GDM1 (cell line): ENCODE measurements at places on chromosomes 6 and 20.

- DNase-seq: no peak
These were observed 61.3 kb downstream of the BMP6 start for GRCh38 chr6:7787137-7787608.

GRCh38 chr20:9514072-9514460, 324 bp upstream of the LAMP5 start:
- DNase-seq: no peak

DNA sequence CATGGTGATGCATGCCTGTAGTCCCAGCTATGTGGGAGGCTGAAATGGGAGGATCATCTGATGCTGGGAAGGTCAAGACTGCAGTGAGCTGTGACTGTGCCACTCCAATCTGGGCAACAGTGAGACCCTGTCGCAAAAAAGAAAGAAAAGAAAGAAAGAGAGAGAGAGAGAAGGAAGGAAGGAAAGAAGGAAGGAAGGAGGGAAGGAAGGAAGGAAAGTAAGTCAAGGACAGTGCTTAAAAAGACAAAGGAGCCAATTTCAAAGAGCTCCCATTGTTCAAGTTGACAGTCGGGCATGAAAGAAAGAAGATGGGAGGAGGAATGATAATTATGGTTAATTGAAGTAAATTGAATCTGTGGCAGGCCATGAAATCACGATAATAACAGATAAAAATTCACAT, 16.2 kb downstream of the C6orf15 start:
- no peak for DNase-seq

DNA sequence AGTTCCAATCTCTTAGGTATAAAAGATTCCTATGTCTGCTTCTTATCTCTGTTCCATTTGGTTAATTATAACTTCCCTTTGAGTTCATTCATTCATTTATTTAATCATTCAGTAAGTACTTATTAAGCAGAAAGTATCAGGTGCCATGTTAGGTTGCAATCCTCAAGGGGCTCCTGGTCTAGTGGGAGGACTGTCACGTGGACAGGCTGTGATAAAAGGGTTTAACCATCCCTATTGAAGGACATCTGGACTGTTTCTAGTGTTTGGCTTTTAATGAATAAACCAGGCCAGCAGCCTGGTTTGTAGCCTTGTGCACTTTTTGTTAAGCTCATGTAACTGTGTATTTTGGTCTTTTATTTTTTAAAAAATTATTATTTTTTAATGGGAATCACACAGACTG, 162.1 kb upstream of the OGFRL1 start:
- DNase-seq: no peak

GRCh38 chr6:40722091-40722490, 134.9 kb upstream of the LRFN2 start:
- no peak for DNase-seq

DNA sequence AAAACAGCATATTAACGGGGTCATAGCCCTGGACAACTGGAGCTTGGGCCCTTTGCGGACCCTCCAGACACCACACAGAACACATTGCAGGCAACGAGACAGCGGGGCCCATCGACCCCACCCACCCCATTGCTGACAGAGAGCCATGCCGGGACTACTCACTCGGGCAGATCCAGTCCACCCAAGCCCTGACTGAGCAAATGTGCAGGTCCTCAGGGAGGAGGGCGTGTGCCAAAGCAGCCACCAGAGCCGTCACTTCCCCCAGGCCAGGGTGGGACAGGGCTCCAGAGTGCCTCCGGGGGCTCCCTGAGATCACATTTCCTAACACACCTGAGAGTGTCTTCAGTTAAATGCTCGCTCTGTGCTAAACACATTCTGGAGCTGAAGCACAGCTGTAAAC, 114.9 kb downstream of the CDH4 start:
- no peak for DNase-seq

GRCh38 chr6:6539036-6539435, 49.5 kb upstream of the LY86 start:
- DNase-seq: no peak

DNA sequence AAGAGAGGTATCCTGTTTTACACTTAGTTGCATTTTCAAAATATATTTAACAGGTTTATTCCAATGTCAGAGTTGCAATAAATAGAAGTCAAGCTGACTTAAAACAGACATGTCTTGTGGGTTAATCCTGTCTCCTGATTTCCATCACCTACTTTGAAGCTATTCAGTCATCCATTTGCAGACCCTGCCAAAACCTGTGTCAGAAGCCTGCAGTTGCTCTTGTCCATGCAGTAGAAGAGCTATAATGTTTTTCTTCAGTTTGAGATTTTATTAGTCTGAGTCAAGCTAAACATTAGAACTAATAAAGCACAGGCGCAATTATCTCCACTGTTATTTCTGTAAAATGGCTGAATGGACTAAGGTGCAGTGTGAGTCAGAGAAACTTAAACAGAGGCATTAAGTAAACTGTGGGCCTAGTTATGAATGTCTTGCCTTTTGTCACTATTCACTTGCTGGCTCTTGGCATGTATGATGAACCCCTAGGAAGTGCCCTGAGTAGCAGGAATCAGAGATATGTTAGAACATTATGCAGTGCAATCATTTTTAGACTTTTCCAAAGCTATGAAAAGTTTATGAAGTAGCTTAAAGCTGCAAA, 11.0 kb upstream of the HDGFL1 start:
- DNase-seq: no peak

DNA sequence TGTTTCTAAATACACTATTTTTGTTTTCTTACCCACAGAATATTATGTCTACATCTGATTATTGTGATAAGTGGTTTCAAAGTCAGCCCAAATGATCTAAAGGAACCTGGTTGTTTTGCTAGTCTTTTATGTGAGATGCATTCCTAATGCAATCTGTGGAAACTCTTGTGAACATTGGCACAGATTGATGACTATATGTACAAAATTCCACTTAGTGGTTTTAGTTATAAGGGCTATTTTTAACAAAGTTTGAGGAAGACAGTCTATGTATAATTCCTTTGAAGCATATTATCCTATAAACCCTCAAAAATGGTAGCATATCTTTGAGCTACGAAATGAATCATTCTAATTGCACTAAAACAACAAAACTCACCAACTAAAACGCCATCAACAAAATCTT, 140.9 kb downstream of the GRIK2 start:
- no peak for DNase-seq

DNA sequence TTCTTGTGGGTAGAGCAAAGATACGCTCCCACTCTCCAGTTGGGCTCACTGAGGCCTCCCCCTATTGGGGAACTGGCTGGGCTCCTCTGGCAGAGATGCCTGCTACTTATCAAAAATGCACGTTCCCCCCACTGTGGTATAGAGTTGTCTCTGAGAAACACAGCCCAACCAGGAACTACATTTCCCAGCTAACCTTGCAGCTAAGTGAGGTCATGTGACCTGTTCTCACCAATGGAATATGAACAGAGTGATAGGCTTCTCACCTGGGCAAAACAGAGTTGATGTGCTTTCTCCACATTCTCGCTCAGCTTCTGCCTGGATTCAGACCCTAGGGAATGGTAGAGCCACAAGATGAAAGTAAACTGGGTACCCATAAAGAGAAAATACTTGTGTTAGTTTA, 49.1 kb upstream of the PTPRT start:
- DNase-seq: no peak

GRCh38 chr6:44735630-44735963, 348.1 kb downstream of the CDC5L start:
- no peak for DNase-seq

DNA sequence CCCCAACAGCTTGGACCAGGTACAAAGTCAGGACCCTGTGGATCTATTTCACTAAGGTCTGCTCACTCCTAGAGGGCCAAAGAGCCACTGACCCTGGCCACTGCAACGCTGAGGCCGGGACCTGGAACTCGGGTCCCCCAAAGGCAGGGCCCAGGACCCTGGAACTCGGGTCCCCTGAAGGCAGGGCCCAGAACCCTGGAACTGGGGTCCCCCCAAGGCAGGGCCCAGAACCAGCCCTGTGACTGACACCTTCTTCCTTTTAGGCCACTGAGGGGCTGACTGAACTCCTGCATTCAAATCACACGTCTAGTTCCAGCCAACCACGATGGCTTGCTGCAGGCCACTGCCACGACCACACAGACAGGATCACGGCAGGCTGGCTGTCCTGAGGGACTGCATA, 9.4 kb downstream of the TCFL5 start:
- no peak for DNase-seq

GRCh38 chr6:112227992-112228391, 26.4 kb downstream of the LAMA4 start:
- no peak for DNase-seq

DNA sequence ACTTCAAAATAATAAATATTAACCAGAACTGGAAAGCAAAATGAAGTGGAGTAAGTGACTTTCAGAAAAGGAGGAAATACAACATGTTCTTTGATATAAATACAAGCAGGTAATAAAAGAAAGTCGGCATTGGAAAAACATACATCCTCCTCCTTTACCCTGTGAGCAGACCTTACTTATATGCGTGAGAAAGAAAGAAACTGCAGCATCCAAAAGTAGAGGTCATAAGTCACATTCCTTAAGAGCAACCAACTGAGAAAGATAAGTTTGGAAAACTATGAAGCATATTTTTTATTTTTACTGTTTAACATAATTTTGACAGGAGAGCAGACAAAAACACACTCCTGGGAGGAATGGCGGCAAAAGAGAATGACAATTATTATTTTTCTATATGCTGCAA, 155.5 kb downstream of the HACE1 start:
- DNase-seq: no peak

DNA sequence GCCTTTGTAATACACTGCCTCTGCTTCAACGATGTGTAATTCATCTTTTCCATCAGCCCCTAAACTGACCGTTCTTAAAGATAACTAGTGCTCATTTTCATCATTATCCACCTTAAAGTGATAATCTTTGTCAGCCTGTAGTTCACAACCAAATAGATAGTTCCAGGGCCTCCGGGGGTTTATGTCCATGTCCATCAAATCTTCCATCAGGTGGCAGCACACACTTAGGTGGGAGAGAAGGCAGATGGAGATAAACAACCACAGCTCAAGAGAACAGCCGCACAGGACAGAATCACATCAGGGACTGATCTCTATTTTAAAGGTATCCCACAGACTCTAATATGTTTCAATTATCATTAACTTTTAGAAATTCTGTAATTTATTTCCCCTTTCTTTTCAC, 90.9 kb downstream of the LMBRD1 start:
- no peak for DNase-seq

DNA sequence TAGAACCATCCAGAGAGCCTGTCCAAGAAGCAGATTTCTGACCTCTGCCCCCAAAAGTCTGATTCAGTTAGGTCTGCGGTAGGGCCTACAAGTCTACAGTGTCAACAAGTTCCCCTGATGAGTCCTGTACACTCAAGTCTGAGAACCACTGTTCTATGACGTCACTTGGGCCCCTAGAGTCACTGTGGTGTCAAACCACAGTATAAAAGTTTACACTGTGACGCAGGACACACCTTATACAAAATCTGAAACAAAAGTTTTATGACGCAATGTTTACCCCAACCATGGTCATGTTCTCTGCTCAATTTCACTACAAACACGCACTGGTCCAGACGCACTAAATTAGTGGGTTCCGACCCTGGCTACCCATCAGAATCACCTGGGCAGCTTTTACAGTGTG, 17.9 kb downstream of the SLA2 start:
- no peak for DNase-seq

DNA sequence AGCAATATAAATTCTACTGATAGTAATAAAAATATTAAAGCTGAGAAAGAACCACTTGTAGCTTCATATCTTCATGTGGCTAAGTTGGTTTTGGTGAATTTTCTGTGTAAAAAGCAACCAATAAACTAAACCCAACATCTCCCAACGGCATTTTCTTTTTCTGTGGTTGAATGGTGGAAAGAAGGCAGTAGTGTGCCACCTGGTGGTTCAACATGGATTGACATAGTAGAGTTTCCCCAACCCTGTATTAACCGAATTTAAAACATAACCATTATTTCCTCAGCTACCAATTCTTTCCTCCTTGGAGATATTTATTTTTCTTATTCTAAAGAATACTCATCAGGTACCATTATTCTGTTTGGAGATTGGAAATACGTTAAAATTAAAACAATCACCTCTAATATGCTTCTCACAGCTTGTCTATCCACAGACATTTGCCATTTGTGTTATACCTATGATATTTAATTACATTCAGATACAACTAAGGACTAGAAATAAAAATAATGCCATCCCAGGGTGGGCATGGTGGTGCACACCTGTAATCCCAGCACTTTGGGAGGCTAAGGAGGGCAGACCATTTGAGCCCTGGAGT, 117.1 kb upstream of the EEF1E1 start:
- peak; percentile 6 for DNase-seq

- DNase-seq: peak; percentile 44
These were observed 548.5 kb downstream of the CD83 start for GRCh38 chr6:14665827-14666724.

DNA sequence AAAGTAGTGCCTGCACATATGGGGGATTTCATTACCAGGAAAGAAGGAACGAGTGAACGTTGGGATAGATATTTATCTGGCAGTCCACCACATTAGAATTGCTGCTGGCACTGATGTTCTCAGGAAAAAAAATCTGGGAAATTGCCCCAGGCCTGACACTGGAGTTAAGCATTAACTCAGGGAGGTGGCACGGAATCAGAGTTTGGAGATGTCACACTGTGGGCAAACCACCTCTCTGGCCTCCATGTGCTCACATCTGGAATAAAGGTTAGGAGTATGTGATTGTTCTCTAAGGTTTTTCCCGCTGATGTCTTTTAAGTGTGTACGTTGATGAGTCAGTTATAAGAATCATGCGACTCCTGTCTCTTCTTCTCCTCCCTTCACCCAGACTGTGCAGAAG, 7.9 kb downstream of the TGM3 start:
- no peak for DNase-seq

DNA sequence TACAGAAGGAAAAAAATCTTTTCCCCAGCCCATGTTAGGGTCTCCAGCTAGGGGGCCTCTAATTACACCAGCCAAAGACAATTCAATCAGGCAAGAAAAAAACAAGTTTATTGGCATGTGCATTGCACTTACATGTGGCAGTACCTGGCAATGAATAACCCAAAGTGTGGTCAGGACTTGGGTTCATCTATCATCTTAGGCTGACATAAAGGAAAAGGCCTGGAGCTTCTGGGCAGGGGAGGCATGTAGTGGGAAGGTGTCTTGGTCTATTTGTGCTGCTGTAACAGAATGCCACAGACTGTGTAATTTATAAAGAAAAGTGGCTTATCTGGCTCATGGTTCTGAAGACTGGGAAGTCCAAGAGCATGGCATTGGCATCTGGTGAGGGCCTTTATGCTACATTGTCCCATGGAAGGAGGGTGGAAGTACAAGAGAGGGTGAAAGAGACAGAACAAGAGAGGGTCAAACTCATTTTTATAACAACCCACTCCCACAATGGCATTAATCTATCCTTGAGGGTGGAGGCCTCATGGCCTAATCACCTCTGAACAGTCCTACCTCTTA, 4.4 kb upstream of the PYGB start:
- DNase-seq: no peak
